GM10248 (cell line): ENCODE measurements at places on chromosomes 6 and 20.

GRCh38 chr6:39387785-39388184, 65.3 kb upstream of the KCNK16 start:
- no peak for DNase-seq

- DNase-seq = peak; percentile 79
These were observed 48.4 kb downstream of the CEP43 start for GRCh38 chr6:167047554-167047953.

- no peak for DNase-seq
These were observed 173.0 kb upstream of the SCGN start for GRCh38 chr6:25478973-25479372.

GRCh38 chr6:27617700-27618689, 145.1 kb upstream of the ZNF184 start:
- peak; percentile 37 for DNase-seq

DNA sequence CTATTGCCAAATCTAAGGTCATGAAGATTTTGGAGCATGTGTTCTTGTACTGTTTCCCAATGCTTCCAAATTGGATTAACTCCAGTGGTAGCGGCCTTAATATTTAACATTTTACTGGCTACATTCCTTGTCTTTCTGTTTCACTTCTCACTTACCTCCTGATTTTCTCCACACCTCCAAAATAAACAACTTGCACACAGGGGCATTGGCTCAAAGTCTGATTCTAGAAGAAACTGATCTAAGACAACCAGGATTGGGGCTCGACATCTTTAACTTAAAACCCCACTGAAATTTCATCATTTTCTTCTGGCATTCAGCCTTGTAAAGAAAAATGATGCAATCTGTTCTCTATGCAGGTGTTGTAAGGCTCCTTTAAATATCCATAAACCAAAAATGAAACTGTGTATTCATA, 557.9 kb upstream of the ID4 start:
- no peak for DNase-seq

DNA sequence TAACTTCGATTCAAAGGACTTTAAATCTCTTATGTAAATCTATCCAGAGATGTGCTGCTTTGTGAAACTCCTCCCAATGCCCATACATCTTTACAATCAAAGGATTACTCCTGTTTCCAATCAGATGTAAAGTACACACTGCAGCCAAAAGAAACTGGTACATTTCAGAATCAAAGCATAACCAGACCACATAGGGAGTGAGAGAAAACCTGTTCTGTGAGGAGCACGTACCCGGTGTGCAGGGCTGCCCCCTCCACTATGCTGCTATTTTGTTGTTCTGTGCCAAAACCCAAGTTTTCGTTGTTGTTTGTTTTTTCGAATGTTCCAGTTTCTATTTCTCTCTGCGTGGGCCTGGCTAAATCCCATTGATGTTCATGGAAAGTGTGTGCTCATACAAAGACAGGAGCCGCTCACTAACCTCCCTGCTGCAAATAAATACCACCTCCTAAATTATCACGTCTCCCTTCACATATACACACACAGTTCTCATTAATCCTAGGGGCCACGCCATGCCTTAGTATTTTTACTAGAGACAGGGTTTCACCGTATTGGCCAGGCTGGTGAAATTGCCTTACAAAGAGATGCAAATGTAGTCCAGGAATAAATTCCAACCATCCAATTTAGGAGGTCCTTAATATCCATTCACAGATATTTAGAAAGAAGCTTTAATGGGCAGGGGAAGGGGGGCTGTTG, 52.9 kb downstream of the ATP9A start:
- no peak for DNase-seq

- DNase-seq = no peak
These were observed 171.3 kb downstream of the GRM1 start for GRCh38 chr6:146200176-146200575.

GRCh38 chr6:91538622-91539021, 951.8 kb upstream of the MAP3K7 start:
- DNase-seq = no peak

GRCh38 chr6:21648475-21649050, 55.0 kb downstream of the SOX4 start:
- DNase-seq = peak; percentile 59

- DNase-seq = no peak
These were observed 481.4 kb downstream of the MAFB start for GRCh38 chr20:40207655-40208054.

DNA sequence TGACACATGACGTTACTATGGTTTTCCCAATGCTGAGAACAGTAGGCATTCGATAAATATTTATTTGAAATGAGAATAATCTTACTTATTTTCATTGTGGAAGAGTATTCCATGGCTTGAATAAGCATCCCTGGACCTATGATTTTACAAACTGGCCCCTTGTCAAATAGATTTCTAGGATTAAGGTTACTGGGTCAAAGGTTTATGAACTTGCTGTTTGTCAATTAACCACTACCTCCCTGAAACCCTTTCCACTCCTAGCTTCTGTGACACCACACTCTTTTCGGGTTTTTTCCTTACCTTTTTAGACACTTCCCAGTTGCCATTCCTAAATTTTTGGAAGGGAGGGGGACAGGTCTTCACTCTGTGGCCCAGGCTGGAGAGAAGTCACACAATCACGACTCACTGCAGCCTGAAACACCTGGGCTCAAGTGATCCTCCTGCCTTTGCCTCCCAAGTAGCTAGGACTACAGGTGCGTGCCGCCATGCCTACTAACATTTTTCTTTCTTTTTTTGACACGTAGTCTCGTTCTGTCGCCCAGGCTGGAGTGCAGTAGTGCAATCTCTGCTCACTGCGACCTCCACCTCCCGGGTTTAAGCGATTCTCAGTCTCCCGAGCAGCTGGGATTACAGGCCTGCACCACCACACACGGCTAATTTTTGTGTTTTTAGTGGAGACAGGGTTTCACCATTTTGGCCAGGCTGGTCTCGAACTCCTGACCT, 5.1 kb upstream of the SRSF6 start:
- no peak for DNase-seq

DNA sequence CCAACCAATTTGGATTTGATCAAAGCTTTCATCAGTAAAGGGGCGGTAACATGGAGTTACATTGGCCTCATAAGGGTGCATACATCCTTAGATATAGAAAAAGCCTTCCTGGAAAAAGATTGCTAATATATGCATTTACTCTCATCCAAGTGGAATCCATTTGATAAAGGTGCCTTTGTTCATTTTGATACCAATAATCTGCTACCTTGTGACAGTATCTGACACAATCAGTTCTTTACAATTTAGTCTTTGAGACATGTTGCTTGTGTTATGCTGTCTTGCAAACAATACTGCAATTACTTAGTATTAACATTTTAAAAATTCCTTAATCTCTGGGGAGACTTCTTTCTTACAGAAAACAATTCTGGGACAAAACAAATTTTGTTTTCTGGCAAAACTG, 654.4 kb upstream of the SLC35B3 start:
- no peak for DNase-seq

GRCh38 chr6:89970609-89971337, 76.5 kb downstream of the GJA10 start:
- peak; percentile 30 for DNase-seq

DNA sequence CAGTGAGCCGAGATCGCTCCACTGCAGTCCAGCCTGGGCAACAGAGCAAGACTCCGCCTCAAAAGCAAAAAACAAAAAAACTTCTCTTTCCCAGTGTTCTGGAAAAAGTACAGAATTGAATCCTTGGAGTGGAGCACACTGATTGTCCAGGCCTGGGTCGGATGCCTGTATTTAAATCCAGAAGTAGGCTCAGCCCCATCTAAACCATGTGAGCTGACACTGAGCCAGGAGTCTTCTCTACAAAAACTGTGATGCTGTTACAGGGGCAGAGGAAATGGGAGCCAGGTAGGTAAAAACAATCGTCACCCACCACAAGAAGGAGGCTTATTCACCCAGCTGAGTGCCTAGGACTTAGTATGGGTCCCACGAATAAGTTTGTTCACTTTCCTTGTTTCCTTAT, 43.0 kb upstream of the PTPN1 start:
- no peak for DNase-seq

GRCh38 chr6:113596387-113597230, 260.5 kb upstream of the MARCKS start:
- DNase-seq = no peak

- DNase-seq = no peak
These were observed 97.9 kb downstream of the SOD2 start for GRCh38 chr6:159595173-159595572.

GRCh38 chr6:12504325-12504966, 212.1 kb upstream of the PHACTR1 start:
- peak; percentile 32 for DNase-seq

DNA sequence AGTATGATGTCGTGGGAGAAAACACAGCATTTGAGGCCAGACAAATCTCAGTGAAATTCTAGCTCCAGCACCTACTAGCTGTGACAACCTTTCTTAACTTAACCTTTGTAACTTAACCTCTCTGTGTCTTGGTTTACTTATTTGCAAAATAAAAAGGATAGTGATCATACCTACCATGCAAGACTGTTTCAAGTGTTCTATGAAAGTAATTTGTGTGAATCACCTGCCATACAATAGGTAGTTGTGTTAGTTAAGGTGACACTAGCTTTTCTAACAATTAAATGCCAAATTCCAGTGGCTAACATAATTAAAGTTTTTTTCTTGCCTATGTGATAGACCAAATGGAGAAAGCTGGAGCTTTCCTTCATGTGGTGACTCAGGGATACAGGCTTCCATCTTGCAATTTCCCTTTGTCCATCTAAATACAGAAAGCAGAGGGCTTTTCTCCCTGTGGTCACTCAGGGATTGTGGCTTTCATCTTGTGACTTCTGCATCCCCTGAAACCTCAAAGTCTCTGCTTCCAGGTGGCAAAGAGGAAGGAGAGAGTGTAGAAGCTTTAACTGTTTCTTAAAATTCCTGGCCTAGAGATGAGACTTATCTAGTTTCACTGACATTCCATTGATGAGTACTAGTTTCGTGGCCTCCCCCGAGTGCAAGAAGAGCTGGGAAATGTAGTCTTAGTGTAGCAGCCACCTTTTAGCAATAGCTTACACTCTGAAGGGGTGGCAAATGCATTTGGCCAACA, 311.4 kb downstream of the CLIC5 start:
- no peak for DNase-seq

- DNase-seq = no peak
These were observed 141.7 kb downstream of the BACH2 start for GRCh38 chr6:90154755-90155470.

DNA sequence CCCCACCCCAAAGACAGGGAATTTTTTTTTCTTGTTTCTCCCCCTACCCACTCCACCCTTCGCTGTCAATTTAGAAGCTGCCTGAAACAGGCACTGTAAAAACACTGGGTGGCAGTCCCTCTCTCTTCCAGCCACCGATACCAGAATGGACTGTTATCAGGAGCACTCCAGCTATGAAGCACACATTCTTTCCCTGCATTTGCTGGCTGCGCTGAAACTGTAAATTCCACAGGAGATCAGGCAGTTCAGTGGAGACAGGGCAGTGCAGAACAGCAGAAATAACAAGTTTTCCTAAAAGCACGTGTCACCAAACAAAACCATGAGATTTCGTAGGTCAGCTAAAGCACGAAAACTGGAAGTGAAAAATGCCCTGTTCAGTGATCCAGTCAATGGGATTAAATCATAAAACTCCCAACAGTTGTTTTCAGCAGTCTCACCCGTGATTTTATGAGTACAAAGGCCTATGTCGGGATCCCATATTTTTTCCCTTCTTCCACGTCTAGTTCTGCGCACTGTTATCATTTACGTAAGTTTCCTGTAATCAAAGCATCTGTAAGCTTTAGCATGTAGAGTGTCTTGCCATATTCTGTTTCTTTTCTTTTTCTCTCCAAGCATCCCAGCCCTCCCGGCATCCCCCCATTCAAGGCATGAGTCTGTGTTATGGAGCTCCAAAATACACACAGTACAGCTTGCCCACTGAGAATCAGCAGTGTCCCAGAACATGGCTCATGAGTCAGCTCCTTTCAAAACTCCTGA, 359.9 kb upstream of the EPHA7 start:
- DNase-seq = no peak
